ENCODE measurements at places on chromosomes 3 and 15.

DNA sequence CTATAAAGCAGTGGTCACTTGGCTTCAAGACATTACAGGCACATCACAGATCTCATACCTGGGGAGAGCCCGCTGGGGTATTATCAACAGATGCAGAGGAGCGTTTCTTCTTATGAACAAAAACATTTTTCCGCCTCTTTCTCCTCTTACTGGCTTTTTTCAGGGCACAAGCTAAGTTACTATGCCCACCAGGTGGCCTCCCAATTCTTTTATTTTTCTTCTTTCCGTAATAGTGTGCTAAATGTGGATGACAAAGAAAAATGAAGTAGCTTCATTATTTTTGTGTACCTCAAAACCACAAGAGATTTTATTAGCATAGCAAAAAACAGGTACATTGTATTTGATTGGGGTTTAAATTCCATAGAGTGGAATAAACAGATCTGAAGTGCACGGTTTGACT is 10.1 kb upstream of the STIMATE start:
- no peak for DNase-seq

DNA sequence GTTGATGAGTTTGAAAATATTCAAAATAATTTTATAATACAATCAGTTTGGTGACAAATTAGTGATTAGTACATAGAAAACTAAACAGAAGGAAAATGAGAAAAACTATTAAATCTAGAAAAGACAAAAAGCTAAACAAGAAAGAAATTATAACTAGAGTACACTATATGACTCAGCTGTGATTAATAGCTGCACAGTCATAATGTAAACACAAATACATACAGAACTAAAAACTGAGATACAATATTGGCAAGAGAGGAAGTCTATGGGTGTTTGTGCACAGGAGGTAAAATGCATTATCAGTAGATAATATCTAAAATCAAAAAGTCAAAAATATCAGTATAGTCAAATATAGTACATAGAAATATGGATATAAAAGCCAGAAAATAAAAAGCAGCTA is 80.7 kb upstream of the PCSK6 start:
- no peak for DNase-seq

DNA sequence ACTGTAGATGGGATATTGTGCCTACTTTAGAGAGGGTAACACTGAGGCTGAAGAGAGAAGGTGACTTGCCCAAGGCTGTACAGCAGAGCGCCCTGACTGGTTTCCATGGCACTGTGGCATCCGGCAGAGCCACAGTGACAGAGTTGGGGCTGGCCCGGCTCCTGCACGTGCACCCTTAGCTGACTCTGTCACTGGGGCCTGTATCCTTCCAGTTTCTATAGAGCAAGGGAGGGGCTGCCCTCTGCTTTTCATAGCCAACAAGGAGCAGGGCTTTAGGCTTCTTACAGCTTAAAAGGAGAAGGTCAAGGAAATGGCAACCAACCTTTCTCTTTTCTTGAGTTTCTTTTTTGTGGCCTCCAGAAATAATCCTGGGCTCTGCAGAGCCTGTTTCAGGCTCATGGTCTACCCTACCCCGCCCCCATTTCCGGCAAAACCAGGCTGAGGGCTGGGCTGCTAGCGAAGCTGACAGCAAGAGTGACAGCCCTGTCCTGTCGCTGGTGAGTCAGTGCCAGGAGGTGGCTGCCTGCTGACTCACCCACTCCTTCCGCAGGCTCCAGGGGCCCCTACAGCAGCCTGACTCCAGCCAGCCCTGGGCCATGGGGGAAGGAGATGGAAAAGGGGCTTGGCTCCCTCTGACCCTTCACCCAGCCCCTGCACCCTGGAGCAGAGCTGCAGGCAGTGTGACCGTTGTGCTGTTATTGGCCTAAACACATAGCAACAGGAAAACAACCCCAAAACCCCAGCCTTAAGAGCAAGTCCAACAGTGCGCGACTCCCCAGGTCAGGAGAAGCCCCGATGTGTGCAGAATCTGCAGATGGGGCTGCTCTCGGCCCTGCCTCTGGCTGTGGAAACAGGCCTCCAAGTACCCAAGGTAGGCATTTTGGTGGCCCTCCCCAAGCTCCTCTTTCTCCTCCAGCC is 29.8 kb downstream of the SLC6A6 start:
- DNase-seq = peak; percentile 91

DNA sequence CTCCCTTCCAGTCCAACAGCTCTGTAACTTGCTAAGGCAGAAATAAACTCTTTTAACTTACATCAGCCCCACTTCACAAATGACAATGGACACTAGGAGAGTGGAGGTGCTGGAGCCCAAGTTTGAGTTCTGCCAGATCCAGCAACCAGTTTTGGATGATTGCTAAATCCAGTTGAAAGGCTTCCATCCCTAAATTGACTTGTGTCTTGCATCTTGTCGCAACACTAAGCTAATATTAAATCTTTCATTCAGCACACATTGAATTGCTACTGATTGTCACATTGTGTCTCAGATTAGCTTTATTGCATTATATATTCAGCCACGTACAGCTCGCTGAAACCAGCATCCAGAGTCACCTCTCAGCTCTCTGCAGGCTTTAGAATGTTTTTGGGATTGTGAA is 41.7 kb upstream of the LIPC start:
- no peak for DNase-seq

DNA sequence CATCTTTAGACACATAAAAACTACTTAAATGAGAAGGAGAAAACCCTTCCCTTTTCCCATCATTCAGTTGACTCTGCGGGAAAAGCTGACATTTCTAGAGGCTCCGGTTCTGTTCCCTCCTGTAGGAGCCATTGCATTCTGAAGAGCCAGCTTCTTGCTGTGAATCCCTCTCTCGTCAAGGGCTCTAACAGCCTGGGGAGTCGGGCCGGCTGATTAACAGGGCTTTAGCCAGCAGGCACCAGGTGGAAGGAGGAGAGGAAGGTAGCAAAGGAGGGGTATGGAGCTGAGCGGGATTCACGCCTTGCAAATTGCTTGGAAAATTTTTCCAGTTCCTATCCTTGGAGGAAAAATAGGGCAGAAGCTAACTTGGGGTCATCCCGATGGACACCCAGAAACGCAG is 108.3 kb upstream of the UBE2E1 start:
- DNase-seq = no peak

DNA sequence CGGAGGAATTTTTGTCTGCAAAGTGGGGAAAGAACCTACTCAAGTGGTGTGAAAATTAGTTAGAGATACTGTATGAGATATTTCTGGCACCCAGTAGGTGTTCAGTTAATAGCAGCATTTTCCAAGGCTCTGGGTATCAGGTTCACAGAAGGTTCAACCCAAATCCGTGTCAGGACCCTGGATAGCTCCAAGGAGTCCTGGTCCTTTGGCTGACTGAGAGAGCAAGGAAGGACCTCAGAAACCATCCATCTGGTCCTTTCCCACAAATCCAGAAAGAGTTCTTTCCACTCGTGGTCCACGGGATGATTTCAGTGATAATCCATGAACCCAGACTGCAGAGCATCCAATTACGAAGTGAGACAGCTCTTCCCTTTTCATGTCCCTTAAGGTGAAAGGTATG is 51.4 kb downstream of the SLC6A11 start:
- peak; percentile 5 for DNase-seq

DNA sequence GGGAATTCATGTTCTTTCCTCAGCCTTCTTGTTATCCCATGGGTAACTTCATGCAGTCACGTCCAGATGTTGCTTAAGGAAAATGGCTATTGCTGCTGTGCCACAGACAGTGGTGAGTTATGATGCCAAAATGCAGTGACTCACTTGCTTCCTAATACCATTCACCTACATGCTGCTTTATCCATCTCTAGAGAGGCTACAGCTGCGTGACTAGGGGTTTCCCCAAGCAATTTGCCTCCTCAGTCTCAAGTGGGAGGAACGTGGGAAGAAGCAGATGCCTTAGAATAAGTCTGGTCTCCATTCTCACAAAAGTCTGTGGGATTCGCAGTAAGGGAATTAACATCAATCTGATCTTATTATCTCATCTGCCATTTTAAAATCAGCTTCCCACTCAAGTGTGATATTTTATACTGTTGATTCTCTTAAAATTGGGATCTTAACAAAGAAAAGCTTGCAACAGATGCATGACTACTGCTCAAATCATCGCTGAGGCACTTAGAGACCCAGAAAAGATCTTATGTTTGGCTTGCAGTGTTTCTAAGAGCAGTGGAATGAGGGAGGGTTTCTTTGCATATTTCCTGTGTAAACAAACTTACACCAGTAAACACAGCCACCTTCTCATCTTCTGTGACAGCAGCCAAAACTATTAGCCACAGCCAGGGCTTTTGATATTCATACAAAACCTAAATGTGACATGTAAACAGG is 62.0 kb upstream of the ACP3 start:
- DNase-seq = peak; percentile 3

DNA sequence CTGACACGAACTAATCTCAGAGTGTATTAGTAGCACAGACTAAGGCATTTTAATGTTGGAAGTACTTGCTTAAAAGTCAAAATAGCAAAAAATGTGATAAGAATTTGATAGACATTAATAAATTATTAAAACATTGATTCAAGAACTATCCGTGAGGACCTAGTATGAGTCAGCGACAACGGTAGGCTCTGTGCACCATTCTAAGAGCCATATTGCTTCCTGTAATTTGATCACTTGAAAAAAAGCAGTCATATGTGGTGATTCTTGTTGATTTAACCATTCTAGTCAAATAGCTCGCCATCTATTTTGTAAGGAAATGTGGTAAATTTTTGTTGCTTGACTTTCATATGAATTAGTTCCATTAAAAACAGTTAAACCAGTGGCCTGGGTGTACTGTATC is 534.9 kb upstream of the ARRDC4 start:
- DNase-seq = peak; percentile 3

DNA sequence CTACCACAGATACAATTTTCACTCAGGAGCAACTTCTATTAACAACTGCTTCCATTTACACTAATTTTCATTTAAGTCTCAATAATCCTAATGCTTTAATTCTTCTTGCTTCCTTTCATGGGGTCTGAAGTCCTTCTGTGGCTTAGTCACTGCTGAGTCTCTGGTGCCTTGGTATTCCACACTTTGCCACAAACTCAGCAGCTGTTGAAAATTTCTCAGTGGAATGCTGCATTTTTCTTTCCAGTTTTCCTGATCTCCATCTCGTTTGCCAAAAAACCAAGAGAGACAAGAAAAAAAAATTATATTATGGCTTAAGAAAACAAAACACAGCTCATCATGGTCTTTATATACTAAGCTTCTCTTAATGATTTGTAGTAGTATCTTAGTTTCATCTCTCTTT is 269.2 kb upstream of the AZI2 start:
- DNase-seq = no peak

DNA sequence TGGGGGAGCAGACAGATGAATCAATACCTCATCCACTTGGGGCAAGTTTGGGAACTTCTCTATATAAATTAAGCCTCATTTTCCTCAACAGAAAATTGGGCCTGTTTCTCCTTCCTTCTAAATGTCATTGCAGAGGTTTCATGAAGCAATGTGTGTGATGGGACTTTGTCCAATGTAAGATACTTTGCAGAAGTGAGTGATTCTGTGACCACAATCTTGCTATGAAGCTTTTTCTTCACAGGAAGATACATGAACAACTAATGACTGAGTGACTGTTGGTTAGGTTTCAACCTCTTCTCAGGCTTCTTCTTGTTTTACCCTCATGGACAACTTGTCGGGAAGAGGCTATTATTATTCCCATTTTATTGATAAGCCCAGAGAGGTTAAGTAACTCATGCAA is 11.0 kb downstream of the TMEM45A start:
- DNase-seq = no peak

DNA sequence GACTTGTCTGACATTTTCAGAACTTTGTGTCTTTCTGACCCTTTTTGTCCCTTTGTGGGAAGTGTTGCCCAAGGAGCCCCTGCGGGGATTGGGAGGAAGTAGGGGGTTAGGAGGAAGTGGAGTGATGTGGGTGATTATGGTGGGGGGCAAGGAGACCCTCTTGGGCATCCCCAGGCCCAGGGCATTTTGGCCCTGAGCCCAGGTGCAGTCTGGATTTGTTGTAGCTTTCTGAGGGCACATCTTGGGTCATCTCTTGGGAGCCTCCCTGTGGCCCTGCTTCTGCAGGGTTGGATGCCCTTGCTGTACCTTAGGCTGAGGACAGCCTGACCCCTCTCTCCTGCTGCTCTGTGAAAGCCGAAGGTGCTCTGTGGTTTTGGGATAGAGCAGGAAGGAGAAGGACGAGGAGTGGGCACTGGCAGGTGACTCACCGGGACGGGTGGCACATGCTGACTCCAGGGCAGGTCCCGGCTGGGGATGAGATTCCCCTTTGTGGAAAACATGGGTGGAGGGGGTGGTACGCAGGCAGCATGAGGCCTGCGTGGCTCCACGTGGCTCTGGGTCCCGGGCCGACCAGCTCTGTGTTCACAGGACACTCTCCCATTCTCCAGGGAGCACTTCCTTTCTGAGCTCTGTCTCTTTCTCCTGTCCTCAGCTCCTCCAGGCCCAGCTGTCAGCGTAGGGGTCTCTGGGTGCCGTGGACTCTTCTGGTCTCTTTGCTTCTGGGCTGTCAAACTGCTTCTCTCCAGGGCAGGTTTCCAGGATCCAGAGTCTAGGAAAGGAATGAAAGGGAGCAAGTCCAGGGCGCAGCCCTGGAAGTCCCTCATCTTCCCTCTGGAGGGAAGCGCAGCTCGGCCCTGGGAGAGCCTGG is 11.8 kb downstream of the CD276 start:
- DNase-seq = no peak

GRCh38 chr3:72892081-72892775 is 4.4 kb downstream of the GXYLT2 start:
- DNase-seq = no peak

- DNase-seq = no peak
These were observed 46.4 kb downstream of the KLF15 start for GRCh38 chr3:126310816-126311215.

DNA sequence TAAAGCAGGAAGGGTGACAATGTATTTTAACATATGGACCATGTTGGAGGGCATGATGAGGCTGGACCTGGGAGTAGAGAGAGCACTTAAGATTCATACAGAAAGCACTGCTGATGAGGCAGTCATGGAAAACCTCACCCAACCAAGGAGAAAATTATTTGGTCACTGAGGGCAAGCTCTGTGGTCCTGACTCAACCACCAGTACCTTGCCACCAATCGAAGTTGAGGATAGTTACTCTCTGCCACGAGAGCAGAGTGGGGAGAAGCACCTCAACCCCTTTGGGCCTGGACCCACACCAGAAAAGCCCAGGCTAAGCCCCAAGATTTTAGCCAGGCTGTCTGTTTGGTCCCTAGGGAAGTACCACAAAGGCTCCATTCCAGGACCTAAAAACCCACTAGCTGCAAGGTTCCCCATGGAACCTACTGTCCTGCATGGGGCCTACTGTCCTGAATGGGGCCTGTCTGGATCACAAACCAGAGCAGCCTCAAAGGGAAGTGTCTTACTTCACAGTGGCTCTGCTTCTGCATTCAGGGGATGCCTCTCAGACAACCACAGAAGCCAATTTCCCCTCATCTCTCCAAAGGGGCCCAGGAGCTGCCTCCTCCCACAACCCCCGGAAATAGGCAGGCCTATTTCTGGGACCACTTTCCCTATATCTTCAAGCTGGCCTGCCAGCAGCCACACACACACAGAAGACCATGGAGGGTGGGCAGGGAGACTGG is 4.2 kb downstream of the CCDC71 start:
- DNase-seq = no peak

DNA sequence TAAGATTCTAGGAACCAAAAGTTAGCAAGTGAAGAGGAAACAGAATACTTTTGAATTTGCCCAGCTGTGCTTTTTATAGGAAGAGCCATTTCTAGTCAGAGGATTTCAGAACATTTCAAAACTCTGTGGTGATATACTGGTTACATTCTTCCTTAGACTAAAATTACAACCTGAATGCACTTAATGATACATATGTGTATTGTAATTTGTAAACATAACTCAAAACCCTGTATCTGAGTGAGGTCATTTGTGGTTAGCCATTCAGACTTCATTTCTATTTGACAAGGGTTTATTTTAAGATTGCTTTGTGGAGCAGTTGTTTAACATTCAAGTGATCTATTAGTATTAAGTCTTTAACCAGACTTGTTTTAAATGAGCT is 59.4 kb upstream of the TRIM71 start:
- no peak for DNase-seq

Data from dermis microvascular lymphatic vessel endothelial cell (primary cell).